Peyer's patch (tissue), 4 donors: ENCODE measurements at places on chromosomes 11 and 22.
A peak's percentile ranks its signal among the peaks of the same experiment; 100 is the strongest.

DNA sequence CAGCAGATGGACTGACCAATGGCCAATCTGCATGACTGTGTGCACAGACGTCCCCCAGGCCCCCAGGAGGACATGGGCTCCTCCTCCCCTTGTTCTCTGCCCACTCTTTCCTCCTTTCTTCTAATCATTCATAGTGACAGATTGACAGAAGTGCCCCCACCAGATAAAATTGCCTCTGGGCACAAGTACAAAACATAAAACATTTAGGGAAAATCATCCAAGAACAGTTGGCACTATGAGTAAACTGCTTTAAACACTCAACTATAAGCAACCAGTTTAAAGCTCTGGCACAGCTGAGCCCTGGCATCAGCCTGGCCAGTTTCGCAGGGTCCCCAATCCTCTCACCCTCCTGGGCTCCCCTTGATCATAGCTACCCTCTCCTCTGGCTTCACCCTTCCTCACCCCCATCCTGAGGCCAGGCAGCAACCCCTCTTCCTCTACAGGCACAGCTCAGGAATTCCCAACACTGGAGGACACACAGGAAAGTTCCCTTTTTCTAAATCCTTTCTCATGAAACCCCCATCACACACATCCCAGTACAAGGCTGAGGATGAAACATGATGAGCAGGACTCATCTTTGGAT, 232.9 kb downstream of the BUD13 start:
- no peak for DNase-seq

DNA sequence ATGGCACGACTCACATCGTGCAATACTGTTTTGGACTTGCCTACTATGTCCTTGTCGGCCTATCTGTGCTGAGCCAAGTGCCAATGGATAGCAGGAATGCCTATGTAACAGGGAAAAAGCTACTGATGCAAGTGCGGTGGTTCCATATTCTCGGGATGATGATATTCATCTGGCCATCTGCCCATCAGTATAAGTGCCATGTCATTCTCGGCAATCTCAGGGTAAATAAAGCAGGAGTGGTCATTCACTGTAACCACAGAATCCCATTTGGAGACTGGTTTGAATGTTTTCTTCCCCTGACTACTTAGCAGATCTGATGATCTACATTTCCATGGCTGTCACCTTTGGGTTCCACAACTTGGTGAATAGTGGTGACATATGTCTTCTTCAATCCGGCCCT, 20.1 kb downstream of the OOSP3 start:
- no peak for DNase-seq

GRCh38 chr11:14408612-14409011, 49.6 kb upstream of the RRAS2 start:
- DNase-seq: no peak

DNA sequence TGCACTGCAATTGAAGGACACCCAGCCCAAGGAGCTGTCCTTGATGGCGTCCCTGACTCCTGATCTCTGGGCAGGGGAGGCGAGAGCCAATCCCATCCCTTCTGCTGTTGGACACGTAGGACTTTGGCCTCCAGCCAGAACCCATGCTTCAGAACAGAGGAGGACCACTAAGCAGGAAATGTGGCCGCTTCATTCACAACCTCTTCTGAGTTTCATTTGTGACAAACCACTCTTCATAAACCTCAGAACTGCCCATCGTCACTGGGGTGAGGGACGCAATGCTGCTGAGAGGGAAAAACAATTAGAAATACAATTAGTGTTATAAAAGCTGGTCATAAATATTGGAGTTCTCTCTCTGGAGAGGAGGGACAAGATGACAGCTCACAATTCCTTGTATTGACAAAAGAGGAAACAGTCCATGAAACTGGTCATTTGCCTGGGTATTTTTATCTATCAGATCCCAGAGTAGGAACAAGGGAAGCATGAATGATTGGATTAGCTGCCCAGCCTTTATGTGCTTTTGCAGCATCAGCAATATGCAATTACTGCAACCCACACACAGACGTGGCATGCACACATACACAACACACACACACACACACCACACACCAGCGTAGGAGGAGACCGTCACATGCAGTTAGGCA, 216.5 kb upstream of the CADM1 start:
- no peak for DNase-seq

GRCh38 chr11:134367781-134368180, 36.0 kb downstream of the GLB1L2 start:
- peak; percentile 16 for DNase-seq

DNA sequence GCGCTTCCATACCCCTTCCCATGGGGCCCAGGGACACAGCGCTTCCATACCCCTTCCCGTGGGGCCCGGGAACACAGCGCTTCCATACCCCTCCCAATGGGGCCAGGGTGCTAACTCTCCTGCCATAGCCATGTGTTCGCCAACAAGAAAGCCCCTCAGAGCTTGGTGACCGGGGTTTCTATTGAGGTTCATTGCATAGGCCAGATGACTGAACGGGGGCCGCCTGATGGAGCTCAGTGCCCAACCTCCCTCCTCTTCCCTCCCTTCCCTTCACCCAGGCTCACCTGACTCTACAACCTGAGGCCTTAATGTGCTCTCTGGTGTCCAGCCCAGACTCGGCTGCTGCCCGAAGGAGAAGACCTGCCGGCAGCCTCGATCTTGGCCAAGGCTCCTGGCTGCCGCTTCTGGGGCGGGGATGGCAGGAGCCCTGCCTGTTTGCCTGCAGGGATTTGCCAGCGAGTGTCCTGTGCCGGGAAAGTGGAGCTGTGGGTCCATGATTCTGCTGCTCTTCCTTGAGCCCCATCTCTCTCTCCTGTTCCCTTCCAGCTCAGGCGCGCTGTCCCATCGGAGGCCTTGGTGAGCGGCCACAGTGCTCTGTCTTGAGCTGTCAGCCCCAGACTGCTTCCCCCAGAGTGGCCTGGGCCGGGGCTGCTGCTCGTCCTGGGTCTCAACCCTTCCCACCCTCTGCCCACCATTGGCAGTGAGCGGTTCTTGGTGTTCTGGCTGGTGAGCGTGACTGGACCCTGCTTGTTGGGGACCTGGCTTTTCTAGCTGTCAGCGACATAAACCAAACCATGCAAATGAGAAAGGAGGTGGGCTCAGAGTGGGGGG, 267.0 kb downstream of the TBC1D22A start:
- DNase-seq: peak; percentile 44

GRCh38 chr11:44709966-44710365, 16.8 kb upstream of the TSPAN18 start:
- DNase-seq: no peak

DNA sequence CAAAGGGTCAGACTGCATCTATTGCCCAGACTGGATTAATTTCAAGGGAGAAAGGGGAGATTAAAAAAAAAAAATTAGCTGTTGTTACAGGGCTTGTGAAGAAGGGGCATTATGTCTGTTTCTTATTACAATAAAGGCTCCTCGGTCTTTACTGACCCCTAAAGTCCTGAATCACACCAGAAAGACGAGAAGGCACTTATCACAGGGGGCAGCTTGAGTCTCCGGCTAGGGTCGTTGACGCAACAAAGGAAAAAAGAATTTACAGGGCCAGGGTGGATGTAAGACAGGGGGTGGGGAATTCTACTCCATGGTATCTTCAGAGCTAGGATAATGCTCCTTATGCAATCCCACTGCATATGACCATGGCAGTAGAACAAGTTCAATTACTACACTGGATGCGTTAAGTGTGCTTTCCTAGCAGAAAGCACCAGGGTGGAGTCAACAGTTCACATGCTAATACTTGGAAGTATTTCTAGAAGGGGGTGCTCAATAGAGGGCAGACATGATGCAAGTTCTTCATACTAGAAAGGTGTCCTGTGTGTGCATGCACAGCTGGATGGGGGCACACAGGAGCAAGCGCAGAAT, 16.5 kb downstream of the DDX17 start:
- DNase-seq: peak; percentile 7

GRCh38 chr22:35054064-35054463, 11.9 kb upstream of the ISX start:
- DNase-seq: no peak

- DNase-seq: no peak
Measured at GRCh38 chr22:41899992-41900651, 14.8 kb downstream of the SHISA8 start.

DNA sequence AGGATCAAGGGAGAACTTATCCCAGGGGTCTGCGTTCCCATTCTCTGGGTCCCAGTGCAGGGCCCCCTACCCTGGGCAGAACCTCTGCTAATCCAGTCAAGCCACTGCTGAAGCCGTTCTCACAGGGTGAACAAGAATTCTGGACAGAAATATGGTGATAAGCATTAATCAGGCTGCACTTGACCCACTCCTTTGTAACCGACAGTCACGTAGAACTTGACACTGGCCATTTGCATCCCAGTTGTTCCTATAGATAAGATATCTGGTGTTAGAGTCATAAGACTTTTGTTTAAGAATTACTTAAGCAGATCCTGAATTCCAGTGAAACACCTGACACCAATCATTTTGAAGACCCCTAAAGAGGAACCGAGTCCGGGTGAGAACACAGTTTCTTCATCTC, 107.5 kb upstream of the THY1 start:
- DNase-seq: no peak

DNA sequence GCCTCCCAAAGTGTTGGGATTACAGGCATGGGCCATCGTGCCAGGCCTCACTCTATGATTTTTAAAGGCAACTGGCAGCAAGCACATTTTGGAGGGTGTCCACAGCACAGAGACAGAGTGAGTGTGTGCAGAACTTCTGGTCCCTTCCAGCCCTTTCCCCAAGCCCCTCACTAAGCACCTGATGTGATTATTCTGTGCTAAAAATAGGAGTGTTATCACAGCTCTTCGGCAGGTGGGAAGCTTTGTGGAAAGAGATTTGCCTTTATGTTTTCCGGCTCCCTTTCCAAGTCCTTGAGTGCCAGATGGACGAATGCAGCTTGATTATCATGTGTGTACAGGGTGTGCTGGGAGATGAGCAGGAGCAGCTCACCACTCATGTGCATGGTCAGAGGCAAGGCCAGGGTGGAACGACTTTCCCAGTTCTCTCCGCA, 310.8 kb downstream of the DDX10 start:
- no peak for DNase-seq

DNA sequence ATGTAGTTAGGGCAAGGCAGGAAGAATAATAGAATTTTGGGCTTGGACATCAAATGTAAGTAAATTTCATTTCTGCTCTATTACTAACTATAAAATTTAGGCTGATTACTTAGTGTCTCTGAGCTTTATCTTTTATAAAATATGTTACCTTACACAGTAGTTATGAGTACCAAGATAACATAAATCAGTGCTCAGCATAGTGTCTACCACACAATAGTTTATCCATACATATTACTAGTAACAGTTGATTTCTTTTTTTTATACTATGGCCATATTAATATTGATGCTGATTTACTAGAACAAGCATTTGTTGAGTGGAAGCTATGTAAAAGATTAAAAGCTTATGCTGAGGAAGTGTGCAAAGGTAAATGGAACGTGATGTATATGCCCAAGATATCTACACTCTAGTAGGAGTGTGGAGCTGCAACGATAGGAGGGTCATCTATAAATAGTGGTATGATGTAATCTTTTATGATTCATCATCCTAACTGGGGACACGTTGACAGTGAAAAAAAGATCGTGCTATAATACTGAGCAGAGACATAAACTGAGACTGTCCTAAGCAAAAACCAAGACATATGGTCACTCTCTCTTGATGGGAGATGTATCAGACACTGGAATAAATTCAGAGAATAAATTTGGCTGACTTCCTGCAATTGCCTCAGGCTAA, 8.7 kb upstream of the SLC5A12 start:
- DNase-seq: no peak

DNA sequence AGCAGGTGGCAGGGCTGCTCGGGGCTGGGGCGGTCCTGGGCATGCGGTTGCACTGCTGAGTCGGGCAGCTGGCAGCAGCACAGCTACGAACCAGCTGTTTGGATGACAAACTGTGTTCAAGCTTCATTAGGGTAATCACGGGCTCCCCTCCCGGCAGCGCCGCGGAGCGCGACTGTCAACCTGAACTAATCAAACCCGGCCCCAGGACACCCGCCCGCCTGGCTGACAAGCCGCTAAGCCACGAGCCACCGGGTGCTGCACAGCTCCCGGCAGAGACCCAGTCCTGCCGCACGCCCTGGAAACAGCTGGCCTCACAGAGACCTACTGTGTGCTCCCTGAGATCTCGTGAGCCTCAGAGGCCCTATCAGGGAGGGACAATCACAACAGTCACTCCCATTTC, 60.6 kb upstream of the TCF20 start:
- DNase-seq: no peak

GRCh38 chr22:44287121-44287693, 25.5 kb downstream of the SHISAL1 start:
- no peak for DNase-seq

- no peak for DNase-seq
Measured at GRCh38 chr11:132430429-132431062, 1060.1 kb downstream of the NTM start.

- peak; percentile 57 for DNase-seq
Measured at GRCh38 chr11:725624-726202, 19.7 kb downstream of the EPS8L2 start.

GRCh38 chr11:84497981-84498411, 1129.1 kb downstream of the DLG2 start:
- DNase-seq: no peak

DNA sequence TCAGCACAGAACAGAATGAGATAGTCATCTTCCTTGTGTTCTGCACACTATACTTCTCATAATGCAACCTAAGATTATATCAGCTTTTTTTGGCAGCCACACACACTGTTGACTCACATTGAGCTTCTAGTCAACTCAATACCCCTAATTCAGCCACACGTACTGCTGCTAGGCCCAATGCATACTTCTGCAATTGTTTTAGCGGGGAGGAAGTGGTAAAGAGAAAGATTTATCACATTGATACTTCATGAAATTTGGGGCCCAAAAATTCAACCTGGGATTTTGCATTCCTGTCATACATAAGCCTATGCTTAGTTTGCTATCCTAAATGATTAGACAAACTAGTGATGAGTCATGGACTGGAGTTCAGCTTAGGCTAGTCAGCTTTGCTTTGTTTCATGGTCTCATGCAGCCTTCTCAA, 8.6 kb upstream of the UPB1 start:
- no peak for DNase-seq

DNA sequence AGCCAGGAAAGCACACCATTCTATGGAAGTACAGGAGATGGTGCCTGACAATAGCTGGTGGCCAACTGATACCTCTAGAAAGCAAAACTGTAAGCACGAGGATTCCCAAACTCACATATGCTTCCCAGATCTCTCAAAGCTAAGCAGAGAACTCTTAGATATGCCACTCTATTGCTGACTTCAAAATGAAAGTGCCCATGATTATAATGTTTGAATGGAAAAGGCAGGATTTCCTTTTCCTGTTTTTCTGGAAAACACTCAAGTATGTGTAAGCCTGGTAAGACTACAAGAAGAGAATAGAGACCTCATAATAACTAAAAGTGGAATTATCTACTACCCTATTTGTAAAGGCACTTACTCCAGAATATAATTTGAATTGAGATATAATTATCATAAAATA, 2.6 kb upstream of the CARD18 start:
- no peak for DNase-seq

GRCh38 chr11:119161871-119162270, 6.7 kb upstream of the NLRX1 start:
- DNase-seq: no peak

DNA sequence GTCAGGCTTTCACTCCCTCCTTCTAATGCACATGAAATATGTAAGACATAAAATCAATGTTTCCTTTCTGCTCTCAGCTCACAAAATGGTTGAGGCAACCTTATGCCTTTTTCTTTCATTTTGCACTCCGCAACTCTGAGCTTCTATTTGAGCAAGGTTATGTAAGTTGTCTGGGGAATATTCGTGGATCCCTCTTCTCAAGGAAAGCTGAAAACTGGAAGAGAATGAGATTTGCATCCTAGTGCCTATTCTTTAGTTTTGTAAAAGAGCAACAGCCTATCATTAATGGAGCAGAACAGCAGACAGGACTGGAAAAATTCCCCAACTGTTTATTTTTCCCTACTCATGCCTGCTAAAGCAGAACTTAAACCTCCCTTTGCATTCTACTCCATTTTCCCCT, 141.7 kb downstream of the FAM76B start:
- no peak for DNase-seq
